ENCODE measurements at places on chromosomes 16 and 17.

- peak; percentile 60 for DNase-seq
Measured at GRCh38 chr17:68200689-68201417, 47.0 kb upstream of the AMZ2 start.

GRCh38 chr17:64964796-64965195 is 45.5 kb upstream of the LRRC37A3 start:
- DNase-seq, result no peak

DNA sequence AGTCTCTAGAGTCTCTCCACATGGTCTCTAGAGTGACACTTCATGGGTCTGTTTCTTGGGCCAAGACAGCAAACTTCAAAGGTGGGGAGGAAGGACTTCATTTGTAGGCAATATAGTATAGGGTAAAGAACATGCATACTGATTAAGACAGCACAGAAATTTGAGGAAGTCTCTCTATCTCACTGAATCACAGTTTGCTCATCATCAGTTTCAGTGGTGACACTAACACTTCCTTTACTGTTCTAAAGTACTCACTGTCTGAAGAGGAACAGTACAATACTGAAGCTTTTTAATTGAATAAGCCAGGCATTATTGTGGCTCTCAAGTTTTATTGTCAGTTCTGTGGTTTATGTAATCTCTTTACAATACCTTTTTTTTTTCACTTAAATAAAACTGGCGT is 656.4 kb upstream of the CDH8 start:
- DNase-seq, result no peak

- DNase-seq, result no peak
Measured at GRCh38 chr17:61058066-61058465, 341.6 kb upstream of the TBX2 start.

- no peak for DNase-seq
Measured at GRCh38 chr17:74679374-74679773, 33.3 kb downstream of the CD300LF start.

GRCh38 chr17:51203838-51204237 is 37.6 kb downstream of the NME2 start:
- no peak for DNase-seq

- DNase-seq, result no peak
Measured at GRCh38 chr17:61378658-61379456, 20.8 kb upstream of the TBX2 start.

- no peak for DNase-seq
Measured at GRCh38 chr16:23207485-23207884, 24.9 kb downstream of the SCNN1G start.

- no peak for DNase-seq
Measured at GRCh38 chr16:49492896-49493626, 119.5 kb downstream of the C16orf78 start.

GRCh38 chr17:41863074-41863848 is 2.0 kb downstream of the KLHL11 start:
- DNase-seq, result no peak

- DNase-seq, result no peak
Measured at GRCh38 chr16:56780646-56781045, 50.7 kb downstream of the NUP93 start.

DNA sequence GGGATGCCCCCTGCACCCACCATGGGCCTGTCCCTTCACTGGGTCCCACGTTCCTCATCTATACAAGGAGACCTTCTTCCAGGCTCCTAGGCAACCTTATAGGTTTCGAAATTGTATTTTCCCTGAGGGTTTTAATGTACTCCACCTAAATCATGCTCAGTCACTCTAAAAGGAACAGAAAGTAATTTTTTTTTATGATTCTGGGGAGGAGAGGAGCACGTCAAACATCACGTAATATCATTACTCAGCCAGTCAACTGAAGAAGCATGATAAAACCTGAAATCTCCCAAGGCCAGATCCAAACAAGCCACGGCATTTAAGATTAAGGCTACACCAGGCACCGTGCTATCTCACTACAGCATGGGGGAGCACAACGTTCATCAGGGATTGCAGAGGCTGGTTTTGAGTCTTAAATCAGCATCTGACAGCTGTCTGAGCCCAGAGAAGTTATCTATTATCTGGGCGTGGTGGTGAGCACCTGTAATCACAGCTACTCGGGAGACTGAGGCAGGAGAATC is 3.9 kb upstream of the TMEM114 start:
- no peak for DNase-seq

DNA sequence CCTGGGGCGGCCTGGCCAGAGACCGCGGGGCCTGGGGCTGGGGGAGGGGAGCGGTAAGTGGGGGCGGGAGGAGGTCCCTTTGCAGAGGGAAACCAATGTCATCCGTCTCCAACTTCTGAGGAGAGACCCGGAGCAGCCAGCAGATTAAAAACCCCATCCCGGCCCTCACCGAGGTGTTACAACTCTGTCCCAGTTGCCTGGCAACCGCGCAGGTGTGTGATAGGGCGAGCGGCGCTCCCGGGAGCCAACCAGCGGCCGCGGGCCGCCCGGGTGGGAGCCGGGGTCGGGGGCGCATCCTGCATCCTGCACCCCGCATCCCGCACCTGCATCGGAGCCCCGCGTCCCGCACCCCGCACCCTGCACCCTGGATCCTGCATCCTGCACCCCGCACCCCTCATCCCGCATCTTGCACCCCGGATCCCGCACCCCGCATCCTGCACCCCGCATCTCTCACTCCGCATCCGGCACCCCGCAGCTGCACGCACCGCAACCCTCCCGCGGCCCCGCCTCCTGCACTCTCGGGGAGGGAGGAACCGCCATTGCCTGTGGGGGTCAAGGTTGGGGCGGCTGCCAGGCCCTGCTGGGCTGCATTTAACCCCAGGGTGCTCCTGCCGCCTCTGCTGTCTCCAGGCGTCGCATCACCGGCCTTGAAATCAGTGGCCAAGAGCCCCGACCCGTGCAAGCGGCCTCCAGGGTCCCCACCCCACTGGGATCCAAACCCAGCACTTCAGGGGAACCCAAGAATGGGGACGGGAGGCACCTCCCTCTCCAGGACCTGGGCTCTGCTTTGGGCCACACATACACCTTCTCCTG is 47.3 kb downstream of the RTN4RL1 start:
- no peak for DNase-seq

DNA sequence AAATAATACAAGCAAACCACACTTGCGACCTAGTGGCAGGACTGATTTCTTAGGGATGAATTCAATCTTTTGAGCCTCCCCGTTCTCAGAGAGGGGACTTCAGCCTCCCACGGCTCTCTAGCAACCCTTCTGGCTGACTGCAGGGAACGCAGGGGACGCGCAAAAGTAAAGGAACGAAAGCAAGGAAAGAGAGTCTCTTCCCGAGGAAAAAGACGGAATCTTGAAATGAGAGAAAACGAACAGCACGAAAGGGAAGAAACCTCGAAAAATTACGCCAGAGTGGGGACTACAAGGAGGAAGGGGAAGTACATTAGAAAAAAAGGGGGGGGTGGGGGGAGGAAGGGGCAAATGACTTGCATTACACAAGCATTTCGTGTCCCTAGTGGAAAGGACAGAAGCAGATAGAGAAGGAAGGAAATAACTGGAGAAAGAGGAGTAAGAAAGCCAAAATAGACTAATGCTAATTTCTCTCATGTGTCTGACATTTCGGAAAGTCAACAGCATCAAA is 1.2 kb downstream of the GRB2 start:
- peak; percentile 76 for DNase-seq

DNA sequence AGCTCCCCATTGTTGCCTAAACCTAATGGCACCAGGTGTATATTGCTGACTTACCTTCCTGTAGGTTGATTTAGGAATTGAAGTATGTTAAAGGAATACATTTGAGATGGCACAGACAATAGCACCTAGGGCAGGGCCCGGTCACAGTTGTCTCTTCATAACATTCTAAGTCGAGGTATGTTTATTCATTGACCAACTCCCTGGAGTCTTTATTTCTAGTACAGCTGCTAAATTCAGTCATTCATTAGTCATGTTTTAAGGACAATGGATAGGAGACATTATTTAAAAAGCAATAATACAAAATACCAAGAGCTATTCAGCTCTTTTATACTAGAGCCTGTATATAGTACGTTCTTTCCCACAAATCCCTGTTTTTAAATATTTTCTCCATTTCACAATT is 369.5 kb upstream of the HSBP1 start:
- no peak for DNase-seq

DNA sequence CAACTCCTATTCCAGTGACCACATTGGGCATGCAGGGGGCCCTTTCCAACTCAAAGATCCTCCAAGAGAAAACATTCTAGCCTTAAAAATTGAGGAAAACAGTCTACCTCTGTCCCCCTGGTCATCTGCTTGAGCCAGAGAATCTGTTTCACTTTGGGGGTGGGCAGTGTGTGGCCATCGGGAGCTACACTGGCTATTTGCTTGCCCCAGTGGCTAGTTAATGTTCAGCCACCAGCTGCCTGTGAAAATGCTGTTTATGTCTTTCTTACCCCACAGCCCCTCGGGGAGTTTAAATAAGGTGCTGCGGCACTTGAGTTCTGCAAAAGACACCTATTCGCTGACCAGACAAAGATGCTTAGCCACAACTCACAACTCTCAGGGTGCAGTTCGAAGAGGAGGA is 43.4 kb downstream of the GNAO1 start:
- no peak for DNase-seq

DNA sequence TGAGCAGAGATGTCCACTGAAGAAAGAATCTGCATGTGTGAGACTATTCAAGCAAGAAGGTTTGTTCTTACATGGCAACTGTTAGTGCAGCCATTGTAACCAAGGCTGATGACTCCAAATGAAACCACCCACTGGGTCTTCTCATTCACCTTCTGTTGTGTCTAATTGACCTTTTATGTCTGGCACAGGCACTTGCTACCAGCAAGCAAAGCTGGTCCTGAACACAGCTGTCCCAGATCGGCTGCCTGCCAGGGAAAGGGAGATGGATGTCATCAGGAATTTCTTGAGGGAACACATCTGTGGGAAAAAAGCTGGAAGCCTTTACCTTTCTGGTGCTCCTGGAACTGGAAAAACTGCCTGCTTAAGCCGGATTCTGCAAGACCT is 3.6 kb downstream of the CDC6 start:
- DNase-seq, result no peak

DNA sequence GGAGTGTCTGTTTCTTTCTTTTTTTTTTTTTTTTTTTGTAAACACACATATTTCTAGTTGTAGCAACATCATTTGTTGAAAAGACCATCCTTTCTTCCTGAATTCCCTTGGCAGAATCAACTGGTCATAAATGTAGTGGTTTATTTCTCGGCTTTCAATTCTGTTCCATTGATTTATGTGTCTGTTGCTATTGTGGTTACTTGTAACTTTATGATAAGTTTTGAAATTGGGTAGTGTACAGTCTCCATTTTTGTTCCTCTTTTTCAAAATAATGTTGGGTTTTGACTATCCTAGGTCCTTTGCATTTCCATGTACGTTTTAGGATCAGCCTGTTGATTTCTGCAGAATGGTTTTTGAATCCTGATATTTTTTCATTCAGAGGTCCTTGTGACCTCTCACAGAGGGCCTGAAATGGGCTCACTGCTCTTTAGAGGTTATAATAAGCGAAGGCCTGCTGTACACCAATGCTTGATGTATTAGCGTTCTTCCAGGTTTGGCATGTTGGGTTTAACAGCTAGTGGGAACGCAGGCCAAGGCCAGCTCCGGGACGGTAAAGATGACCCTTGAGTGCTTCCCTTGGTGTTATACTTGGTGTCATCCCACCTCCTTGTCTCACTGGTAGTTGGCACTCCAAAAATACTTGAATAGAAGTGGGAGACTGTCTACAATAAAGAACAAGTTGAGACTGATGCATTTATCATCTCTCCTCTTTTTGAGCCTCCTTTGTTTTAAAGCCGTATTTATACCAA is 43.8 kb downstream of the ZNRF1 start:
- no peak for DNase-seq

- DNase-seq, result no peak
Measured at GRCh38 chr17:48058393-48059124, 10.4 kb downstream of the NFE2L1 start.

DNA sequence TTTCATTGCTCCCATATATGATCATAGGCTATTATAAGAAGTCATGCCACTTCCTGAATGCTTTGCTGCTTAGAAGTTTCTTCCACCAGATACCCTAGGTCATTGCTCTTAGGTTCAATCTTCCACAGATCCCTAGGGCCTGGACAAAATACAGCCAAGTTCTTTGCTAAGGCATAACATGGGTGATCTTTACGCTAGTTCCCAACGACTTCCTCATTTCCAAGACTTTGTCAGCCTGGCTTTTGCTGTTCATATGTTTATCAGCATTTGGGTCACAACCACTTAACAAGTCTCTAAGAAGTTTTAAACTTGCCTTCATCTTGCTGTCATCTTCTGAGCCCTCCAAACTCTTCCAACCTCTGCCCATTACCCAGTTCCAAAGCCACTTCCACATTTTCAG is 20.1 kb upstream of the DLX3 start:
- no peak for DNase-seq

- peak; percentile 5 for DNase-seq
Measured at GRCh38 chr16:22813948-22814710, at the start of gene HS3ST2. Gene HS3ST2, plus strand, starts transcription at chr16:22814162. Its CDS starts 449 bp downstream, at chr16:22814611.

GRCh38 chr17:6426356-6427101 is 8.4 kb downstream of the AIPL1 start:
- DNase-seq, result no peak

- no peak for DNase-seq
Measured at GRCh38 chr16:23836404-23837311, 875 bp downstream of the PRKCB start.

- no peak for DNase-seq
Measured at GRCh38 chr16:5438591-5438990, 341.0 kb upstream of the EEF2KMT start.

GRCh38 chr16:17828012-17828411 is 357.3 kb upstream of the XYLT1 start:
- DNase-seq, result peak; percentile 97

GRCh38 chr17:57106107-57106835 is 21.2 kb downstream of the AKAP1 start:
- DNase-seq, result no peak

DNA sequence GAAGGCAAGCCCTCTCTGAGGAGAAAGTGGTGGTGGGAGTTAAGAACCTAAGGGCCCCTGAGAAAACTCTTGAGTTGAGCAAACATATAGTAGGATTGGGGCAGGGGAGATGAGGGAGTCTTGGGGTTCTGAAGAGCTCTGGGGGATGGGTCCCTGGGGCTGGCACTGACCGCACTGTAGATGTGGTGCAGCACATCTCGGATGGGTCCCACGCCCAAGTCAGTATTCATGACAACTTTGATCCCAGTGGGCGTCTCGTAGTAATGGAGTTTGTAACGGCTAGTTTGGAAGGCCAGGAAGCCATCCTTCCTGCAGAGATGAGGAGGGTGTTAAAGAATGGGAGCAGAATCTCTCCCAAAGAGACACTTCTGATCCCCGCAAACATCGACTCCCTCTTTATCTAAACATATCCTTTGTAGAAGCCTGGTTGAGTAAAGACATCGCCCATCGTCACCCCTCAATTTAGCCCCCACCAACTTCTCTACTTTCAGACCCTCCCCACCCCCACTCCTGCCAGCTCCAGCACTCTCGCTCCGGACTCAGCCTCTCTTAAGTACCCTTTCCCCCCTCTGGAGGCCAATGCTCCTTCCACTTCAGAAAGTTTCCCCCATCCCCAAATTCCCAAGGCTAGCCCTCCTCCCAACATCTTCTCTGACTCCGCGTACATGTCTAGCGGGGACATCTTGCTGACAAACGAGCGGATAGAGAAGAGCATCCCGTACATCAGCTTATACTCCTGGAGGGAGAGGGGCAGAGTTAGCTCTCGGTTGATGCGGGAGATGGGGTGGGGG is 710 bp downstream of the TRAPPC1 start:
- DNase-seq, result no peak

- peak; percentile 83 for DNase-seq
Measured at GRCh38 chr17:2244545-2245525, 58.8 kb downstream of the SMG6 start.

All from fibroblast of upper back skin (primary cell).